ENCODE measurements at places on chromosomes 11 and 22. TPM values are rescaled to one million over a fixed set of nuclear protein-coding genes. Genes with fewer than 3 reads are reported as not detected.
A peak's percentile ranks its signal among the peaks of the same experiment; 100 is the strongest.

The PANX2 gene
- 3.3 TPM for total RNA-seq

GRCh38 chr11:70504246-70505020 lies 106.1 kb downstream of the CTTN start:
- peak; percentile 79 for DNase-seq
- peaks cover 5% of the 10 kb centered on the region for H3K27me3 ChIP-seq
- no peak overlapping the region for H3K27ac ChIP-seq

The CFAP300 gene
- 2.5 TPM for total RNA-seq

The ASPHD2 gene
- total RNA-seq = 6.9 TPM

The UCP3 gene
- 1.3 TPM for total RNA-seq

The ST14 gene
- not detected for total RNA-seq

The CTSF gene
- total RNA-seq = not detected

- DNase-seq = no peak
- H3K4me1 ChIP-seq = peaks cover 14% of the 10 kb centered on the region
- H3K27me3 ChIP-seq = no peaks in the 10 kb centered on the region
- H3K36me3 ChIP-seq = peaks cover 25% of the 10 kb centered on the region
- H3K4me3 ChIP-seq = no peak overlapping the region
Observed at GRCh38 chr22:20580179-20580578, 72.8 kb downstream of the MED15 start.

DNA sequence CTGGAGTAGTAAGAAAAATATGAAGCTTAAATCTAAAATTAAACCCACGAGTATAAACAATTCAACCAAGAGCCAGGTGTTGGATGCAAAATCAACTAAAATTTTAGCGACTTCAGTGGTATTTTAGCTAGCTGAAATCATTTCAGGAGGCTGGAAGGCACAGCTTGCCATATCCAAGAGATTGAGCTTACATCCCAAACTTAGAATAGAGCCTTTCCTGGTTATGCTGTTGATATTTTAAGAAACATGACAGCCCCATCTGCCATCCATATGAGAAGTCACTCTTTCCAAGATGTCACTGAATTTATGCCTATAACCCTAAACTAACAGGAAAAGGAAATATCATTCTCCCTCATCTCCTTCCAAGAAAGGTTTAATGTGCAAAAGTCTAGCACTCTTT lies 334.0 kb downstream of the KCNA4 start:
- no peak for DNase-seq
- H3K36me3 ChIP-seq = no peaks in the 10 kb centered on the region
- peaks cover 7% of the 10 kb centered on the region for H3K27me3 ChIP-seq
- no peak overlapping the region for H3K27ac ChIP-seq

- peak overlapping the region; percentile 91 for H3K4me3 ChIP-seq
- no peaks in the 10 kb centered on the region for H3K27me3 ChIP-seq
- H3K27ac ChIP-seq = peak overlapping the region; percentile 95
- DNase-seq = no peak
Observed at GRCh38 chr11:128520206-128520887, 67.0 kb downstream of the ETS1 start.

The MMP27 gene
- total RNA-seq = not detected

The YAP1 gene
- total RNA-seq = 114 TPM

DNA sequence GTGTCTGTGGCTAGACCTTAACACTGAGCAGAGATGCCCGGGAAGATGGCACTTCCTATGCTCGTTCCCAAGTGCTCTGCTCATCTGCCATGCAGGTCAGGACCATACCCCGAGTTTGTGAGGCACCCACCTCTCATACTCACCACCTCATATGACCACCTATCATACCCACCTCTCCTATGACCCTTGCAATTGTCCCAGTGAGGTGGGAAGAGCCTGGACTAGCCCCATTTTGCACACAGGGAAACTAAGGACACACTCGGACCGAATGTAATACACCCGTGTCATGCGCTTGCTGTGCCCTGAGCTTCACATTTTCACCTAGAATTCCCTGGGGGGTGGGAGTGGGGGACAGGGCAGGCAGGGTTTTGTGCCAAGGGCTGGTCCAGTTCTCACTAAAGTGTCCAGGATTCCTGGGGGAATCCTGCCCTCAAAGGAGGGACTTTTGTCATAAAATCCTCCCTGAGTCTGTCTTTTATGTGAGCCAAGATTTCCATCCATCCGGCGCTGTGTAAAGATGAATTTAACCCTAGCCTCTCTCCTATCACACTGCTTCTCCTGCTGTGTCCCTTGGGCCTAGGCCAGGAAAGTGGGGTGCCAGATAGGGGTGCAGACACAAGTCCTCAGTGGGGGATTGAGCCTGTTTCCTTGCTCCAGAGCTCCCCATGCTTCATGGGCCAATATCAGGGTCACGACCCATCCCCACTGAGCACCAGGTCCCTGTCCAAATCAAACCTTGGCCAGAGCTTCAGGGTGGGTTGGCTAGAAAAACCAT lies 20.0 kb downstream of the TPBGL start:
- DNase-seq = peak; percentile 36
- no peak overlapping the region for H3K27ac ChIP-seq
- H3K27me3 ChIP-seq = peaks cover 23% of the 10 kb centered on the region
- no peaks in the 10 kb centered on the region for H3K4me1 ChIP-seq
- H3K36me3 ChIP-seq = peaks cover 2% of the 10 kb centered on the region
- H3K4me3 ChIP-seq = no peak overlapping the region

The MGAT3 gene
- total RNA-seq = 3.6 TPM

The RAB38 gene
- total RNA-seq = not detected

The SLC25A1 gene
- 111 TPM for total RNA-seq

- peaks cover 13% of the 10 kb centered on the region for H3K27me3 ChIP-seq
- no peaks in the 10 kb centered on the region for H3K4me1 ChIP-seq
- H3K27ac ChIP-seq = no peak overlapping the region
- H3K36me3 ChIP-seq = no peaks in the 10 kb centered on the region
- DNase-seq = no peak
Observed at GRCh38 chr11:76310832-76311595, 69.9 kb downstream of the THAP12 start.

The CCDC157 gene
- 2.1 TPM for total RNA-seq

The GLYAT gene
- total RNA-seq = not detected

GRCh38 chr11:46520971-46521745 lies 72.7 kb downstream of the AMBRA1 start:
- peak overlapping the region; percentile 0 for H3K27ac ChIP-seq
- DNase-seq = no peak
- H3K36me3 ChIP-seq = no peaks in the 10 kb centered on the region
- H3K4me3 ChIP-seq = no peak overlapping the region
